Mammary epithelial cell (primary cell): ENCODE measurements at places on chromosomes 7 and 10.

- DNase-seq, result no peak
Measured at GRCh38 chr7:33248671-33249070, 119.3 kb downstream of the BBS9 start.

DNA sequence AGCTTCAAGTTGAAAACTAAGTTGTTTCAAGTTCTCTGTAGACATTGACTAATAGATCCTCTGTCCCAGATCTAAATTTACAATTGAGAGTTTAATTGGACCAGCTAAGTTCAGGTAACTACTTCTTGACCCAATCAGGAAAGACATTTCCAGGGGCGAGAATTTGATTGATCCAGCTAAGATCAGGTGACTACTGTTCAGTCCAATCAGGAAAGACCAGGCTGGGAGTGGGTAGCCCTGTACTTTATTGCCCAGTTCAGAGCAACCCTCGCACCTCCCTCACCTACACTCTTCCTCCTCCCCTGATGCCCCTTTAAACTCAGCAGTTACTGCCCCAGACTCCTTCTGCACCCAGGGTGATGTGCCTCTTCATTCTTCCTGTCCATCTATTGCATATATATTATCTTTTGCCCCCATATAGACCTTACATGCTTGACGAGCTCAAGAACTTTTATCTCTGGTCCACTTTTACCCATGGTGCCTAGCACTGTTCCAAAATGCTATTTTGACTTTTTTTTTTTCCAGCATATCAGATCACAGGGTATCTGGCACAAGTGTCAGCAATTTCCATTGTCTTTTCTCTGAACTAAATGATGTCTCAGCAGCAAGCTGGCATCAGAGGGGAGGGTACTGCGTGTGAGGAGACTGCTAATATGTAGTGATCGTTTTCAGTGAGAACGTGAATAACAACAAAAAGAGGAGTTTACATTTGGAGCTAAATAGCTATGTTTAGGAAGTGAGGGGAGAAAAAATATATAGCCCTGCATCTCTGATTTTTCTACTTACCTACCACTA lies 169.4 kb downstream of the KIAA1217 start:
- DNase-seq, result no peak

DNA sequence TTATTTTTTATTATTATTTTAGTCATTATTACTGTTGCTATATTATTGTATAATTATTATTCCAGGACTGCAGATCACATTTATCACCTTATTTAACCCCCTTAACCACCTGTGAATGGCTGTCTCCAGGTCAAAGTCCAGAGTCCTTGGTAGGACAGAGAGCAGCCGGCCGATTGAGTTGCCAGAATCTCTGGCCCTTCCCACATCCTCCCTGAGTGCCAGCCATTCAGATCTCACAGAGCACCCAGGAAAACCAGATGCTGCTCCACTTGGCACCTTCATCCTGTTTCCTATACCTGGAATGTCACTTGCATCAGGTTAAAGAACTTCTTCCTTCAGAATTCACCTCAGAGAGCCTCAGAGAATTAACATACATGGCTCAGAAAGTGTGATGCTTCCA lies 101.1 kb downstream of the ELAPOR2 start:
- DNase-seq, result no peak

DNA sequence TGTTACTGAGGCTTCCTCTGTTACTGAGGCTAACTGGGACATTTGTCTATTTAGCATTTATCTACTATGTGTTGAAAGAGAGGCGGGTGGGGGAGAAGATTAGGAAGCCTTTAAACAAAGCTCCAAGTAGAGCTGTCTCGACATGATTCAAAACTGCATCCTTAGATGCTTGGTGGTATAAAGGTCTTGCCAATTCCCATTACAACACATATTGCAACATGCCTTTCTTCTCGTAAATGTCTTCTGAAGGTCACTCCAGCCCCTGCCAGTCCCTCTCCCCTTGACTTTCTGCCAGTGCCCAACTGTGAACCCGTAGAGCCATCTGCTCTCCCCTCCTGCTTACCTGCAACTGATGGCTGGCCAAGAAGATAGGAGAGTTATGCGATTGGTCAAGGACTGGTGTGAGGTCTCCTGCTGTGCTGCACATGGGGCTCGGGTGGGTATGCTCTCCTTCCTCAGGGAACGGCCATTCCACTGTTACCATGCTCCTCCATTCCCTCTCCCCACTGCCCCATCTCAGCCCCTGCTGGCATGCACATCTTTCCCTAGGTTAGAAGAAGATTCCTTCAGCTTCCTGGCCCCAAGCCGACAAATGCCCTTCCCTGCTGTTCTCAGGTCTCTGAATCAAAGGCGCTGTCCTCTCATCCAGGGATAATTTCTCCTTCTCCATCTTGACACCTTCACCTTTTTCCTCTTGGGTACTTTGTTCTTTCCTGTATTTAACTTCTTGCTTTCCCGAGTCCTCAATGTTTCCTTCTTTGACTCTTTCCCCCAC lies 43.6 kb upstream of the ZNF32 start:
- no peak for DNase-seq

DNA sequence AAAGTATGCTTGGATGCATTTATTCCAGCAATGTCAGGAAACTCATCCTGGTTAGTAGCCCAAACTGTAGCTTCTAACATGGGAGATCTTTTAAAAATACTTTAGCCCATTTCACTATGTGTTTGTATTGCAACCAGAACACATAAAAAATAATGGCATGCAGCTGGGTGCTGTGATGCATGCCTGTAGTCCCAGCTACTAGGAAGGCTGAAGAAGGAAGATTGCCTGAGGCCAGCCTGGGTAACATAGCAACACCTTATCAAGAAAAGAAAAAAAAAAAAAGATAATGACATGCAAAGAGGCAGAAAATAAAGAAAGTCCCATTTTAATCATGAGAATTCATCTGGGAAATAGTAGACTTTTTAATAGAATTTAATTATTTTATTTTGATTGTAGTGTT lies 517.0 kb upstream of the TEX47 start:
- no peak for DNase-seq

DNA sequence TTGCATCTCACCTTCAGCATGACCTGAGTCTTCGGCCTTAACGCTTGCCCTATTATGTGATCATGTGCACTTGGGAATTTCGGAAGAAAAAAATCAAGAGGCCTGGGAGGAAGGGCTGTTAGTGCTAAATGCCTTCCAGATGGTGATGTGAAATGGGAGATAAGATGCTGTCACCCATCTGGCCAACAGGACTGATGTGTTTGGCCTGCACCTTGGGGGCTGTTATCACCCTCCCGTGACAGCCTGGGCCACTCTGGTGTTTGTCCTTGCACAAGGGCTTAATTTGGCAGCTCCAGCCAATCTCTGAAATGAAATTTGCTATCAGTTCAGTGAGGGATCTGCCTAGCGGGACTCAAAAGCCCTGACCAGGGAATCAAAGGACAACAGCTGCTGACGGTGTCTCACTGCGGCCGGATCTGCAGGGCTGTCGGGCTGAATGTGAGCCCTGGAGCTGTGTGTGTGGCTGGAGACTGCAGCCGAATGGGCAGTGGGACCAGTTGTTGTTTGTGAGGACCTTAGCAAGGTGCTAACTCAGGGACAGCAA lies 131.4 kb upstream of the BTBD16 start:
- DNase-seq, result no peak

DNA sequence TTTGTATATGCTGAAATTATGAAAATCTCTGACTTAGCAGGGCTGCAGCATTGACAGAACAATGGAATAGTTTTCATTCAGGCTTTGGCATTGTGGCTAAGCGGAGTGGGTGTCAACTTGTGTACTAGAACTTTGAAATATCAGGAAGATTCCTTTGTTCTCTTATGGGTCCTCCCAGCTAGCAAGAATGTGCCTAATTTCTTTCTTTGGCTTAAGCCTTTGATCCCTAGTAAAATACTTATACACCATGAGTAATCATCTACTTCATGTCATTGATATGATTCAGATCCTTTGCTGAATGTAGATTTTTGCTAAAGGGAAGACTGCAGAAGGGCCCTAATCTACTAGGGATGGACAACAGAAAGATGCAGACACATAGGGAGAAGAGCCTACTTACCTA lies 6.2 kb downstream of the AVL9 start:
- peak; percentile 54 for DNase-seq

GRCh38 chr10:113665806-113666354 lies 2.0 kb upstream of the NRAP start:
- DNase-seq, result peak; percentile 68

GRCh38 chr7:129264534-129264933 lies 39.7 kb downstream of the AHCYL2 start:
- no peak for DNase-seq

DNA sequence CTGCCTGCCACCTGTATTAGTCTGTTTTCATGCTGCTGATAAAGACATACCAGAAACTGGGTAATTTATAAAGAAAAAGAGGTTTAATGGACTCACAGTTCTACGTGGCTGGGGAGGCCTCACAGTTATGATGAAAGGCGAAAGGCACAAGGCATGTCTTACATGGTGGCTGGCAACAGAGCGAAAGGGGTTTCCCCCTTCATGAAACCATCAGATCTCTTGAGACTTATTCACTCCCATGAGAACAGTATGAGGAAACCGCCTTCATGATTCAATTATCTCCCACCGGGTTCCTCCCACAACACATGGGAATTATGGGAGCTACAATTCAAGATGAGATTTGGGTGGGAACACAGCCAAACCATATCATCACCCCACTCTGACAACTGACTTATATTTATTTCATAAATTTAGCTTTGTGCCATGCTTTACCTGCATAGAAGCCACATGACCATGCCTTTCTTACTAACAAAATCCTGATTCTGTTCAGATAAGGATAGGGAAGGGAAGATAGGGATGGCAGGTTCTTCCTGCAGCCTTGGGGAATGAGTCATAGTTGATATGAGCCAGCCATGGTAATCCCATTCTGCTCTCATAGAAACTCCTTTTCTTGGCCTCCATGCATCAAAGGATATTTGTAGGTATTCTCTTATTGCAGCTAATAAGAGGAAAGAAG lies 191.3 kb upstream of the AGK start:
- no peak for DNase-seq

DNA sequence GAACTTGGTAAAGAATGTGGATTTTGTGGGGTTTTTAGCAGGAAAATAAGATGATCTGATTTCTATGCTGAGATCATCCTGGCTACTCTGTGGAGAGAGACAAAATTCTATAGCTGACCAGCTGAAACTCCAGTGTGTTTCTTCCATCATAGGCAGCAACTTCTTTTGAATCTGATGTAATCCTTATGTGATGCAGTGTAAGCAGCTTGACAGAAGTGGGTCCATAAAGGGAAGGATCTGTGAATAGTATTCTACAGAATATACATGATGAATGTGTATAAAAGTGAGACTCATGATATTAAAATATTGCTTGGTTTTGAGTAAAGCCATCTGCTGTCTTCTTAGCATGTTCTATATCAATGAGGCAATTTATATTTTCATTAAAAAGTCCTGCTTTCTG lies 4.4 kb downstream of the MYO3A start:
- DNase-seq, result no peak
